Motor neuron (in vitro differentiated cells): ENCODE measurements at places on chromosomes 16 and 17. TPM values are rescaled to one million over a fixed set of nuclear protein-coding genes. Genes with fewer than 3 reads are reported as not detected.

BCAR1 gene
- 14.1 and 20.8 TPM in 2 replicates for total RNA-seq

DNA sequence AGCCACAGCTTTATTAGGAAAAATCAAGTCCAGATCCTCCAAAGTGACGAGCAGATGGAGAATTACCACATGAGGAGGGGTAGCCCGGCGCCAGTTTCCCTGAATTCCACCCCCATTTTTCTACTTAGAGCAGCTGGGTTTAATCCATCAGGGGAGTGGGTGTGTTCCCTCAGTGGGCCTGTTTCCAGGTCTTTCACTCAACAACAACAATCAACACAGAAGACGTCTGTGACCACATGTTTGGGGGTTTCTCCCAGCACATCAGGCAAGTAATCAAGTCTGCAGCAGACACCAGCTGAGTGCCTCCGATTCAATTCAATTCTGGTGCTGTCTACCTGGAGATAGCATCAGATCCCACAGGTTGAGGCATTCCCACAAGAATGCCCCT, 6.8 kb downstream of the SLC6A2 start:
- ATAC-seq = no peak

DNA sequence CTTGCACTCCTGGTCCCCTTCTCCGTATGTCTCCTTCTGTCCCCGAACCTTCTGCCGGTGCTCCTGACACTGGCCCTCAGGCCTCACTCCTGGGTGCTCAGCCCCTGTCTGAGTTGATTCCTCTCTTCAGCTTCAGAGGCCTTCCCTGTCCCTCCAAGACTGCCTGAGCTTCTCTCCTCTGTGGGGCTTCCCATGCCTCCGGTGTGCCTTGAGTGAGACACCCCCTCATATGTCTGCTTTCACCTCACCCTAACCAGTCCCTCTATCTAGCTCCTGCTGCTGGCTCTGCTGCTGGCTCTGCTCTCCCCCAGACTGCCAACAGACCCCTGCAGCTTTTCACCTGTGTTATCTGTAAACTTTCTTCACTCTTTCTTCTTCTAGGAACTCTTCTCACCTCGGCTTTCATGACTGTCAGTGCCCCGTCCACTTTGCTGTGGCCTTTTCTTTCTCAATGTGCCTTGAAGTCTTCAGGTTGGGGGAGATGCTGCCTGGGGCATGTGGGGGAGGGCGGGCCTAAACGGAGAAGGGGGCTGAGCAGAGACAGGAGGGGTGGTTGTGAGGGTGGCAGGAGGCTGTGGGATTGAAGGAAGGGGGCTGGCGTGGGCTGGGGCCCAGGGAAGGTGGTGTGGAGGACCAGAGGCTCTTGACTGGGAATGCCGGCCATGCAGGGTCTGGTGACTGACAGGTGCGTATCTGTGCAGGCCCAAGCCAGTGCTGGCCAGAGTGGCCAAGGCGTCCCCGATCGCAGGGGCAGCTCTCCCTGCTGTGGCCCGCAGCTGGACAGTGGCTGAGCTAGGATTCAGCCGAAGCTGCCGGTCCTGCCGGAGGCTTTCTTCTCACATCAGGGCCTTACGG, 81.3 kb downstream of the METRNL start:
- no peak for ATAC-seq

- no peak for ATAC-seq
Measured at GRCh38 chr17:14630046-14630445, 329.2 kb downstream of the HS3ST3B1 start.

- no peak for ATAC-seq
Measured at GRCh38 chr17:48177816-48178215, 70.2 kb downstream of the SNX11 start.

- no peak for ATAC-seq
Measured at GRCh38 chr16:51132490-51133115, 18.5 kb downstream of the SALL1 start.

TEKT1 gene
- 0.17 and 0.82 TPM in 2 replicates for total RNA-seq

ACE gene
- total RNA-seq = 1.7 and 2.4 TPM in 2 replicates

GRCh38 chr16:88809676-88810165, 2.0 kb downstream of the APRT start:
- no peak for ATAC-seq

TMEM114 gene
- not detected in 2 replicates for total RNA-seq

CACNG5 gene
- total RNA-seq = 2.6 and 2.8 TPM in 2 replicates

GRCh38 chr17:78884876-78885667, 17.9 kb downstream of the CEP295NL start:
- ATAC-seq = no peak

DNA sequence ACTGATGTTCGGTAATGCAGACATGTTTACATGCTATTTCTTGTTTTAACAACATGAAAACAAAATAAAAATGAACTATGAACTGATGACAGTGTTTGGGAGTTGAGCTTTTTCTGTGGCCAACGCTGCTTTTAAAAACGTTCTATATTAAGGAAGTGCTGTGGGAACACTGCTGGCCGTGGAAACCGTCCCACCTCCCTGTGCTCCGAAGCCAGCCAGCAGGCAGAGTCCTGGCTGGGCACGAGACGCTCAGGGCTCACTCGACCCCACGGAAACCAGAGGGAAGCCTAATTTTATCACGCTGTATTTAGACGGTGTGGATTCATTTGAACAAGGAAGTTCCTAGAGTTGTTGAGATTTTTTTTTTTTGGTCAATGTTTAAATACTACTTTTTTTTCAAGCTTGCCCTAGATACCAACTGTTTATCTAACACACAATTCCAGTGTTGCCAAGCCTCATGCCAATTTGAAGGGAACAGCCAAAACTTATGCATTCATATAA, 25.8 kb downstream of the ADCY9 start:
- peak; percentile 62 for ATAC-seq

MYH1 gene
- total RNA-seq = not detected in 2 replicates

TBC1D3D gene
- total RNA-seq = 0.85 and 1.5 TPM in 2 replicates

DNA sequence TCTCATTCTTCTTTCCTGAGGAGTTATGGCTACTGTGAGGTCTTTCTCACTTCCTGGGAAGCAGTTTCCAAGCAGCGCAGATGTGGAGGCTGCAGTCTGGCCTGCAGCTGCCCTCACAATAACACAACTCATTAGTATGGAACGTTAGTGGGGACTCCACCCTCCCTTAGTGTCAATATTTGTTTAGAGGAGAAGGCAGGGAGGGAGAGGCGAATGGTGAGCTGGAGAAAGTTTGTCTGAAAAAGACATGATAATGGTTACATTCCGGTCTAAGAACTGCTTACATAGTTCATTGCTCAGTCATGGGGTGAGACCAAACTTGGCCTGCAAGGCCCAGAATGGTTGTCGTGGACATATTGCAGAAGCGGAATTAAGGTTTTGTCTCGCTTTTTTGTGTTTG, 170.2 kb downstream of the HS3ST3B1 start:
- ATAC-seq = peak; percentile 98
